ENCODE measurements at places on chromosomes 7 and 10.

GRCh38 chr7:86645225-86645608 is 1.5 kb downstream of the GRM3 start:
- DNase-seq, result no peak

DNA sequence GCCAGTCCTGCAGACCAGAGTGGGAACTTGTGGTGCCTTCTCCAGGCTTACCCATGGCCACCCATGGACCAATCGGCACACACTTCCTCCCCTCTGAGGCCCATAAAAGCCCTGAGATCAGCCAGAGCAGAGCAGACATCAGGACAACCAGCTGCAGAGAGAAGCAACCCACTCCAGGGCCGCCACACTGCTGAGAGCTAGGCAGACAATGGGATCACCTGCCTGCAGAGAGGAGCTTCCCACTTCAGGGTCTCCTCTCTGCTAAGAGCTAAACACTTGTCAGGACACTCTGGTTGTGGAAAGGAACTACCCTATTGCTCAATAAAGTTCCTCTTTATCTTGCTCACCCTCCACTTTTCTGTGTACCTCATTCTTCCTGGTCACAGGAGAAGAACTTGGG is 34.0 kb downstream of the C7orf25 start:
- DNase-seq, result no peak

DNA sequence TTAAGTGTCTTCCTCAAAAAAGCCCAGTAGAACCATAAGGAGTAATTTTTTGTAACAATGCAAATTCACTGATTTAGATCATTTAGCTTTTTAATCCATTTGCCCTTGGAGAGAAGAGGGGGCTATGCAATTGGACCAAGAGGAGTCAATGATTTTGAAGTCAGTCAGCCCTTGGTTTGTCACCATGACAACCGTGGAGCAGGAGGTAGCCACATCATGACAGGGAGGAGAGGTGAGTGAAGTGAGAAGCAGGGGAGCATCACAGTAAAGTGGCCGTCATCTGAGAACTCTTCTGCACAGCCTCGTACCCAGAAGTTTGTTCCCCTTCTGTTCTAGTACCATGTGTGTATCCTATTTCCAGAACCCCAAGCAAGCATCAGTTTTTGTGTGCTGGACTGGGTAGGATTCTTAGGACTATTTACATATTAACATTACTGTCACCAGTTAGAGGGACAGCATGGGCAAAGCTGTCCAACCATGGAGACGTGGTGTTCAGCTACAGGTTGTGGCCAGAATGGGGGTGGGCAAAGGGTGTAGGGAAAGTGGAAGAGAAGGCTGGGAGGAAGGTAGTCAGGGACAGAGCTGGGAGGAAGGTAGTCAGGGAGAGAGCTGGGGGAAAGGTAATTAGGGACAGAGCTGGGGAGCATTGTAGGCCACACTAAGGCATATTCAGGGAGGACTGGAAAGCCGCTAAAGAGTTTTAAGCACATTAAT is 13.1 kb downstream of the UBE3C start:
- DNase-seq, result no peak

- DNase-seq, result no peak
Observed at GRCh38 chr10:91412354-91413087, 2.4 kb downstream of the HECTD2 start.

- DNase-seq, result no peak
Observed at GRCh38 chr10:60347270-60347669, 42.4 kb downstream of the ANK3 start.

All from non-pigmented ciliary epithelial cell (primary cell).